ENCODE measurements at places on chromosomes 6 and 20. TPM values are rescaled to one million over a fixed set of nuclear protein-coding genes. Genes with fewer than 3 reads are reported as not detected.

DNA sequence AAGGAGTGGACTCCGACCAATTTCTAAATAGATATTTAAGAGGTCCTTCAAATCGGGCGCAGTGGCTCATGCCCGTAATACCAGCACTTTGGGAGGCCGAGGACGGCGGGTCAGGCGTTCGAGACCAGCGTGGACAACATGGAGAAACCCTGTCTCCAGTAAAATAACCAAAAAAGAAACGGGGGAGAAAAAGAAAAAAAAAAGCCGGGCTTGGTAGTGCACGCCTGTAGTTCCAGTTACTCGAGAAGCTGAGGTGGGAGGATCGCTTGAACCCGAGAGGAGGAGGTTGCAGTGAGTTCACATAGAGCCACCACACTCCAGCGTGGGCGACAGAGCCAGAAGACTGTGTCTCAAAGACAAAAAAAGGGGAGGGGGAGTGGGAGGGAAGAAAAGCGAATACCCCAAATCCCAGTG, 53.3 kb upstream of the HFE start:
- H3K4me1 ChIP-seq, result no peaks in the 10 kb centered on the region
- no peaks in the 10 kb centered on the region for H3K36me3 ChIP-seq
- peak overlapping the region; percentile 70 for H3K4me3 ChIP-seq
- DNase-seq, result no peak
- no peaks in the 10 kb centered on the region for H3K27me3 ChIP-seq

DNA sequence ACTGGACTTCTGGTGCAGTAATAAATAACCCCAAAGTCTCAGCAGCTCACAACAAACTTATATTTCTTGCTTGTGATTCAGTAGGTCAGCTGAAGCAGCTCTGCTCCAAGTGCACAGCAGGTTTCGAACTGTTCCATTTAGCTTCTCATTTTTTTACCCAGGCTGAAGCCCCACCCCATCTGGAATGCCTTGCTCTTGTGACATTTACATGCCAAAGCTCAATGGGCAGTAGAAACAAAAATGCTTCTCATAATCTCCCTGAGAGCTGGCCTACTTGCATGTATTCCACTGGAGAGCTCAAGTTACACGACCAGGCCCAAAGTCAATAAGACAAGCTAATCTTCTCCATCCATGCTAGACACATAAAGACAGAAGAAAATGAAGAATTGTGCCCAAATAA, 165.2 kb downstream of the HAO1 start:
- H3K36me3 ChIP-seq, result no peaks in the 10 kb centered on the region
- no peak overlapping the region for H3K4me3 ChIP-seq
- H3K27me3 ChIP-seq, result no peaks in the 10 kb centered on the region

GRCh38 chr20:37327748-37328147, 18.2 kb upstream of the SRC start:
- no peak overlapping the region for H3K4me3 ChIP-seq
- no peaks in the 10 kb centered on the region for H3K36me3 ChIP-seq
- H3K27me3 ChIP-seq, result no peaks in the 10 kb centered on the region
- DNase-seq, result no peak

DNA sequence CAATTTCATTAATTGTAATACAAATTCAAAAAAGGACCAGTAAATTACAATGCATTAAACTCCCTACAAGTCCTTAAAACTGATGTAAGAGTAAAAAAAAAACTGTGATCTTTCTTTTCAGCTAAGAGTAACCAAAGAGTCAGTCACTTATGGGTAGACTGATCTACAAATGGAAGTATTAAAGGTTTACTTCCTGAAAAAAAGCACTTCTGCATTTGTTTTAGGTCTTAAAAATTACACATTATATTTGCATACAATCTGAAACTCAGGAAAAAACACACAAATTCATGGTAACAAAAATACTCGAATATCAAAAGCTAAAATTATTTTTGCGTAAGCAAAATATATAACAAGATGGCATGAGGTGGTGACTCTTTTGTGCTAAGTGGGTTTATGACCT, 23.5 kb downstream of the USP49 start:
- no peak overlapping the region for H3K27ac ChIP-seq
- no peak for DNase-seq
- H3K4me3 ChIP-seq, result no peak overlapping the region
- H3K27me3 ChIP-seq, result no peaks in the 10 kb centered on the region

- H3K27ac ChIP-seq, result no peak overlapping the region
- no peak overlapping the region for H3K4me3 ChIP-seq
- no peak for DNase-seq
These were observed 152.6 kb downstream of the BCKDHB start for GRCh38 chr6:80259118-80259517.

GRCh38 chr6:166251655-166252054, 56.5 kb downstream of the PRR18 start:
- no peak overlapping the region for H3K4me3 ChIP-seq
- no peak overlapping the region for H3K27ac ChIP-seq
- no peak for DNase-seq
- no peaks in the 10 kb centered on the region for H3K36me3 ChIP-seq

GRCh38 chr20:35702824-35703695, 3.9 kb downstream of the ROMO1 start:
- no peaks in the 10 kb centered on the region for H3K27me3 ChIP-seq
- DNase-seq, result no peak
- H3K36me3 ChIP-seq, result peaks cover 7% of the 10 kb centered on the region
- no peak overlapping the region for H3K4me3 ChIP-seq
- H3K27ac ChIP-seq, result no peak overlapping the region

- no peak overlapping the region for H3K27ac ChIP-seq
- H3K4me3 ChIP-seq, result no peak overlapping the region
- H3K4me1 ChIP-seq, result no peaks in the 10 kb centered on the region
These were observed 38.9 kb downstream of the BICRAL start for GRCh38 chr6:42820512-42821340.

GRCh38 chr6:25302677-25303128, 23.5 kb downstream of the CARMIL1 start:
- H3K36me3 ChIP-seq, result no peaks in the 10 kb centered on the region
- DNase-seq, result no peak
- no peak overlapping the region for H3K27ac ChIP-seq
- no peak overlapping the region for H3K4me3 ChIP-seq
- H3K4me1 ChIP-seq, result peaks cover 5% of the 10 kb centered on the region
- H3K27me3 ChIP-seq, result no peaks in the 10 kb centered on the region

- no peaks in the 10 kb centered on the region for H3K27me3 ChIP-seq
- H3K4me1 ChIP-seq, result peaks cover 20% of the 10 kb centered on the region
- peak overlapping the region; percentile 78 for H3K27ac ChIP-seq
- no peaks in the 10 kb centered on the region for H3K36me3 ChIP-seq
- DNase-seq, result peak; percentile 84
These were observed 1.8 kb upstream of the PRDM1 start for GRCh38 chr6:106084106-106084988.

- H3K4me3 ChIP-seq, result no peak overlapping the region
- DNase-seq, result no peak
- H3K27ac ChIP-seq, result no peak overlapping the region
- H3K27me3 ChIP-seq, result no peaks in the 10 kb centered on the region
- H3K36me3 ChIP-seq, result no peaks in the 10 kb centered on the region
These were observed 13.7 kb upstream of the CDC5L start for GRCh38 chr6:44373787-44374186.

DNA sequence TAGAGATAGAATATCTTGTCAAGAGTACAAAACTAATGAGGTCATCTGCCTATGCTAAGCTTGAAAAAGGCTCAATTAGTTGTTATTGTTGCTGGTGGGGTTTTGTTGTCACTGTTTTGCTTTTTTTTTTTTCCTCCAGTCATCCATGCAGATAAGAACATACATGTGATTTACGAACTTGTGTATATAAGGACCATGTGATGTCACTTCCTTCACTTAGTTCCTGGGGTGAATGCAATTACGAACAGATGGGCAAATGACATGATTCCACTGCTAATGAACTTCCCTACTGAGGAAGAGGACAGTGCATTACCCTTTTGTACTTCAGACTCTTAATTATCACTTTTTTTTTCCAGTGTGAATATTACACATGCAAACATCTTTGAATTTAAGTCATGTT, 1175.3 kb upstream of the GJE1 start:
- H3K4me3 ChIP-seq, result no peak overlapping the region
- no peak overlapping the region for H3K27ac ChIP-seq
- no peaks in the 10 kb centered on the region for H3K36me3 ChIP-seq
- H3K4me1 ChIP-seq, result no peaks in the 10 kb centered on the region
- H3K27me3 ChIP-seq, result no peaks in the 10 kb centered on the region

DNA sequence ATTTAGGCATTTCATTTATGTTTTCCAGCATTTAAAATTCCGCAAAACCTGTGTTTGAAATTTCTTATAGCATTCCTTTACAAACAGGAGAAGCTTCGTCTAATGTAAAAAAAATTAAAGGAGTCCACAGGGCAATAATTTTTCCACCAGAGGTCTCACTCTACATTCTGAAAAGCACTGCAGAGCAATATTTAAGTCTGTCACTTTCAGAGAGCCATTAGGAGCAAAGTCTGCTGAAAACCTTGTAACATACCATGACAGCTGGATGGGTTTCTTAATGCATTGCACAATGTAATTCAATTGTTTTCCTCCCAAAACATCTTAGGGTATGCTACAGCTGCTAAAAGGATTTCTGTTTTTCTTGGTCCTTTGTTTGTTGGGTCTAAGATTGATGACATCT, 18.0 kb downstream of the BAG2 start:
- peaks cover 10% of the 10 kb centered on the region for H3K36me3 ChIP-seq

- H3K4me3 ChIP-seq, result no peak overlapping the region
- H3K36me3 ChIP-seq, result no peaks in the 10 kb centered on the region
- H3K27me3 ChIP-seq, result no peaks in the 10 kb centered on the region
- H3K27ac ChIP-seq, result no peak overlapping the region
These were observed 48.6 kb downstream of the DTNBP1 start for GRCh38 chr6:15614277-15614676.

DNA sequence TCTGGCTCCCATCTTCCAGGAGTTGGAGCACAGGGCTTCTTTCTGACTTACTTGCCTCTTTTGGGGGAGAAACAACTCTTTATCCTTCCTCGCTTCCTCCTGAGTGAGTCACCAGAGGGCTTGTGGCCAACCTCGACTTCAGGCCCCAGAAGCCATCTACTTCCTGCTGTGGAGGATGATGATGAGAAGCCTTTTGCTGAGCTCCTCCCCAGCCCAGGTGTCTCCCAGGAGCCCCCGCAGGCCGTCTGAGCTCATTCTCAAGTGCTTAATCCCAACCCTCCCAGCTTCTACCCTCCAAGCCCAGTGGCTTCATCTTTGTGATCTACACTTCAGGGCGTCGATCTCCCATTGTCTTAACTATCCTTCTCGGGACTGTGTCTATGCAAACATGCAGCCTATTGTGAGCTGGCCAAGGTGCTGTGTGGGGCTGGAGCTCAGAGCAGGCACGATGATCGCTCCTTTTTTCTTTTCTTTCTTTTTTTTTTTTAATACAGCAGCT, 27.9 kb downstream of the SDCBP2 start:
- no peak for DNase-seq
- no peaks in the 10 kb centered on the region for H3K4me1 ChIP-seq
- H3K27me3 ChIP-seq, result no peaks in the 10 kb centered on the region
- no peaks in the 10 kb centered on the region for H3K36me3 ChIP-seq

- H3K4me1 ChIP-seq, result peaks cover 39% of the 10 kb centered on the region
- no peak overlapping the region for H3K4me3 ChIP-seq
- no peaks in the 10 kb centered on the region for H3K36me3 ChIP-seq
- no peak overlapping the region for H3K27ac ChIP-seq
These were observed 43.1 kb downstream of the RBM38 start for GRCh38 chr20:57434390-57434700.

- no peak for DNase-seq
- no peaks in the 10 kb centered on the region for H3K27me3 ChIP-seq
- no peaks in the 10 kb centered on the region for H3K36me3 ChIP-seq
These were observed 49.6 kb downstream of the TCP11 start for GRCh38 chr6:35091346-35092083.

DNA sequence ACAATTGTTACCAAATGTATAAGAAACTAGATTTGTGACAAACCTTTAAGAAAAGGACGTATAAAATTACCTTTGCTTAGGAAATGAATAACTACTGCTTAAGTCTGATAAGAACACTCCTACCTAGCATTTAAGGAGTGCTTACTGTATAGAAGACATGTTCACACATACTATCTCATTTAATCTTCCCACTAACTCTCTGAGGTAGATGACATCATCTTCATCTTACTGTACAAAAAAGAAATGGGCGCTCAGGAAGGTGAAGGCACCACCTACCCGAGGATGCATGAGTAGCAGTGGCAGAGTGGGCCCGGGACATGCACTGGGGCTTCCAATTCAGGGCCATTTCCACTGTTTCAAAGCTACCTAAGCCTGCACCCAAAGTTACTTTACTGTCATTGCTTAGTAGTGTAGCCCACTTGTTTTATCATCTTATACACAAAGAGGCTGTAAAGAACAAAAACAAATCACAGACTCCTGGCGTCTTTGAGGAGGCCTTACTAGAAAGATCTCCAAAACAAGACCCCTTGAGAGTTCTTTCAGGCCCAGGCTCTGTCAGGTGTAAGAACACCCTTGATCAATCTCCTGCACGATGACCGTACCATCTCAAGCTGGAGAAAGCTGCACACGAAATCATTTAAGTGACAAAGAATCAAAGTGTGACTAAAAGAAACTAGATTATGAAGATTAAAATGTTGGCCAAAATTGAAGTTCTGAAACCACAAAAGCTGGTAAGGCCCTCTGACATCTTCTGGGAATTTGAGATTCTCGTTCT, 128.0 kb downstream of the INSM1 start:
- peaks cover 27% of the 10 kb centered on the region for H3K4me1 ChIP-seq
- no peak overlapping the region for H3K27ac ChIP-seq
- H3K27me3 ChIP-seq, result no peaks in the 10 kb centered on the region
- H3K4me3 ChIP-seq, result no peak overlapping the region
- H3K36me3 ChIP-seq, result no peaks in the 10 kb centered on the region

DNA sequence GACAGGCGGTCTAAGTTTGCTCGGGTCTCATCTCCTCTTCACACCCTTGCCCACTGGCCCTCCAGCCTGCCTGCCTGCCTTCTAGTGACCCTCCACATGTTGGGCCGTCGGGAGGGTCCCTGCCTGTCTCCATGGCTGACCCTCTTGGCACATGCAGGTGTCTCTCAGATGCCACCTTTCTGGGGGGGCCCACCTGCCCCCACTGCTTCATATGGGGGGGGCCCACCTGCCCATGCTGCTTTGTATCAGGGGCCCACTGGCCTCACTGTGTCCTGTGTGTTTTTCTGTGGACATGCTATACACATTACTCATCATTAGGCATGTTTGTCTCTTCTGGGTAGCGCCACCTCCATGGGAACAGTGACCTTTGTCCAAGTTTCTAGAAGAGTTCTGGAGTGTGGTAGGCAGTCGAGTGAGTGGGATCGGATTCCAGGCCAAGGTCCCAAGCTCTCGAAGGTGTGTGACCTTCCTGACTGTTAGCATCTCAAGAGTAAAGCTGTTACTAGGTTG, 40.4 kb upstream of the KIF25 start:
- peaks cover 3% of the 10 kb centered on the region for H3K36me3 ChIP-seq
- no peak overlapping the region for H3K27ac ChIP-seq
- no peaks in the 10 kb centered on the region for H3K4me1 ChIP-seq
- no peaks in the 10 kb centered on the region for H3K27me3 ChIP-seq
- H3K4me3 ChIP-seq, result no peak overlapping the region
- no peak for DNase-seq

GRCh38 chr20:22464312-22465003, 119.9 kb downstream of the FOXA2 start:
- no peaks in the 10 kb centered on the region for H3K36me3 ChIP-seq
- DNase-seq, result no peak
- H3K27ac ChIP-seq, result no peak overlapping the region
- no peaks in the 10 kb centered on the region for H3K4me1 ChIP-seq

The PDE7B gene
- total RNA-seq, result not detected

The NCOA7 gene
- 46.1 TPM for total RNA-seq

The WASF1 gene
- total RNA-seq, result 7.7 TPM

The KHDRBS2 gene
- total RNA-seq, result not detected

The RNF144B gene
- 0.58 TPM for total RNA-seq

The KCNK15 gene
- total RNA-seq, result not detected
